Cardiac muscle cell (in vitro differentiated cells and primary cell): ENCODE measurements at places on chromosomes 1 and 21. TPM values are rescaled to one million over a fixed set of nuclear protein-coding genes. Genes with fewer than 3 reads are reported as not detected.
A peak's percentile ranks its signal among the peaks of the same experiment; 100 is the strongest.

DNA sequence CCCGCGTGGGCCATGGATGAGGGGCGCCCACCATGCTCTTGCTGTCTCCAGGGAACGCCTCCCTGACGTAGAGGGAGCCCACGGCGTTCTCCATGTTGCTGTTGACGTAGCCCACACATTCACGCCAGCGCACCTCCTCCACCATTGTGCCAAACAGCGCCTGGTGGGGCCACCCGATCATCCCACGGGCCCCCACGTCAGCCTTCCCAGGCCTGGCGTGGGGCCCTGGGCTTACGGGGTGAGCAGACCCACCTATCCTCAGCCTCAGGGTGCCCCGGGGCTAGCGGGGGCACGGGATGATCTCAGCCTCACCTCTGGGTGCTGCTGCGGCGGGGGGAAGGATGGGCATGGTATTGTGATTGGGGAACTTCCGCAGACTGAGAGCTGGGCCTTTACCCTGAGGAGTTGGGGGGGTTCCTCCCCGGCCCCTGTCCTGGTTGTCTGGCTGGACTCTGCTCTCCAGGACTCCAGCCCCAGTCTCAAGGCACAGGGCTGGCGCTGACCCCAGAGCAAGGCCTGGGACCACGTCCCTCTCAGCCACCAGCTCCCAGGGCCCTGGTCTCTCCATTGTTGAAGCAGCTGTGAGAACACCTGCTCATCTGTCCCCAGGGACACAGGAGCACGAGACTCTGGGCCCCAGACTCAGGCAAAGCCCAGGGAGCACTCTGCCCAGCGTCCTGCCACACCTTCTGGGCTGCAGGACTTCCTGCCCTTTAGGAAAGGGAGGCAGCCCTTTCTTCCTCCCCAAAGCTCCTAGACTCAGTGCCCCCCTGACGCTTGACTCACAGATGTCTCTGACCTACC lies 10.2 kb downstream of the PRXL2B start:
- no peaks in the 10 kb centered on the region for H3K36me3 ChIP-seq
- no peak overlapping the region for H3K27ac ChIP-seq
- no peak for DNase-seq
- no peaks in the 10 kb centered on the region for H3K4me1 ChIP-seq
- H3K27me3 ChIP-seq = no peaks in the 10 kb centered on the region
- H3K4me3 ChIP-seq = no peak overlapping the region

DNA sequence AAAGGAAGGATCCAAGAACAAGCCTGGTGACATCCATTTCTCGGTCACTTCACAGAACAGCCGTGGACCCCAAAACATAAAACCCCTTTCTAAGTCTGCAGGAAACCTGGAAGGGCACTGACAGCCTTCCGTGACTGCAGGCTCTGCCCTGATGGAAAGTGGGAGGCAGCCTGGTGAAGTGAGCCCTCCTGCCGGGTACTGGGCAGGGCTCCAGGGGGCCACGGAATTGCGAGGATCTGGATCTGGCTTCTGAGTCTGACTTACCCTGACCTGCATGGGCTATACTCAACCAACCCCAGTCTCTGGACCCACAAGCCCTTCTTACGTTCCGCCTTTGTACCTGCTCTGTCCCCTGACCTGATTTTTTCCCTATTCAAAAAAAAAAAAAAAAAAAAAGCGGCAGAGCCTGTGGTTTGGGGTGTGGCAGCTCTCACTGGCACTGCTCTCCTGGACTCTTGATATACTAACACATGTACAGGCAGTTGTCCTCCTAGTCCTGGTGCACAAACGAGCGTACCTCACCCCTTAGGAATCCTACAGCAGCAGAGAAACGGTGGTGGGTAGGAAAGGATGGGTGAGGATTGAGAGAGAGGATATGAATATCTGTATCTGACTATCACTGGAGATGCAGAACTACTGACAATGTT lies 82.9 kb downstream of the BEND5 start:
- peaks cover 39% of the 10 kb centered on the region for H3K27me3 ChIP-seq
- DNase-seq = no peak
- no peak overlapping the region for H3K4me3 ChIP-seq
- H3K27ac ChIP-seq = no peak overlapping the region
- H3K4me1 ChIP-seq = no peaks in the 10 kb centered on the region

- no peaks in the 10 kb centered on the region for H3K36me3 ChIP-seq
- DNase-seq = peak; percentile 89
- H3K4me3 ChIP-seq = no peak overlapping the region
These were observed 2.8 kb downstream of the RGS16 start for GRCh38 chr1:182601416-182601786.

GRCh38 chr1:184637664-184638240 lies 116.9 kb downstream of the EDEM3 start:
- H3K27ac ChIP-seq = no peak overlapping the region
- no peaks in the 10 kb centered on the region for H3K4me1 ChIP-seq
- DNase-seq = no peak

CFAP74 gene
- 0.63 and 0.67 TPM in 2 replicates for total RNA-seq

GPR37L1 gene
- total RNA-seq = not detected in 2 replicates

SLC37A1 gene
- 5.3 and 8.4 TPM in 2 replicates for total RNA-seq

GJB5 gene
- total RNA-seq = not detected in 2 replicates
